Stimulated activated CD4-positive, alpha-beta T cell treated with anti-CD3 and anti-CD28 coated beads, Interleukin-1b, Interleukin-23, amount 100 ng/mL, for 4 hours (primary cell): ENCODE measurements at places on chromosomes 7 and 10.

GRCh38 chr7:106371629-106372028 lies 86.8 kb upstream of the NAMPT start:
- no peak for DNase-seq

DNA sequence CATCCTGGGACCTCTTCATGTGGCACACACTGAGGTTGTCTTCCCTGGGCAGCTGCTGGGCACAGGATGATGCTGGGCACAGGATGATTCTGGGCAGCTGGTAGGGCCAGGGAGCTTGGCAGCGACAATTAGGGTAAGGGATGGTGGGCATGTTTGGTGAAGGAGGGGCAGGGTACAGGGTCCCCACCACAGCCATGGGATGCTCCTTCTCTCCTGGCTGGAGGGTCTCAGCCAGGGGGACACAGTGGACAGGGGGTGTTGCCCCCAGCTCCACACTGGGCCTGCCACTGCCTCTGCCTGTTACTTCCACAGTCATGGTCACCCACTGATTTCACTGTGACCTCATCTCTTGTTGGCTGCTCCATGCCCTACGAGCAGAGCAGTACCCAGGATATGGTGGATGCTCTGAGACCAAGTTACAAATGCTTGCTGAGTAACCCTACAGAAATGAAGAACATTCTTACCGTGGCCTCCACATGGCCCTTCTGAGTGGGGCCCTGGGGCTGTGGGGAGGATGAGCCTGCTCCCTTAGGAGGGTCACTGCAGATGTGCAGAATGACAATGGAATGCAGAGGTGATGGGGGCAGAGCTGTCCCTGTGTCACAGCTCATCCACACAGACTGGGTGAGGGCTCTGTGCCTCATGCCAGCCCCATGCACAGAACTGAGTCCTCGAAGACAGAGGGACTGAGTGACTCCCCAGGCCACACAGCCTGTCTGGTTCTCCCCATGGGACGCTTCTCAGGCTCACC lies 28.4 kb upstream of the RET start:
- no peak for DNase-seq

GRCh38 chr7:155804897-155805825 lies 7.1 kb downstream of the SHH start:
- DNase-seq: peak; percentile 27

DNA sequence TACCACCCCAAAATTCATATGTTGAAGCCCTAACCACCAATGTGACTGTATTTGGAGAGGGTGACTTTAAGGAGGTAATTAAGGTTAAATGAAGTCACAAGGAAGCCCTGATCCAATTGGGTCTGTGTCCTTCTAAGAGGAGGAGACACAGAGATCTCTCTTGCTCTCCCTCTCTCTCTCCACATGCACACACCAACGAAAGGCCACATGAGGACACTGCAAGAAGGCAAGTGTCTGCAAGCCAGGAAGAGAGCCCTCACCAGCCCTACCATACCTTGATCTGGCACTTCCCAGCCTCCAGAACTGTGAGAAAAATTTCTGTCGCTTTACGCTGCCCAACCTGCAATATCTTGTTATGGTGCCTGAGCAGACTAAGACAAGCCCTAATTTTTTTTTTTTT lies 56.0 kb upstream of the NEBL start:
- DNase-seq: no peak

- DNase-seq: no peak
Observed at GRCh38 chr10:52738951-52739350, 33.6 kb downstream of the MBL2 start.

GRCh38 chr7:100093054-100093453 lies 4.3 kb downstream of the COPS6 start:
- no peak for DNase-seq

- DNase-seq: no peak
Observed at GRCh38 chr10:33492701-33493345, 158.4 kb upstream of the NRP1 start.

DNA sequence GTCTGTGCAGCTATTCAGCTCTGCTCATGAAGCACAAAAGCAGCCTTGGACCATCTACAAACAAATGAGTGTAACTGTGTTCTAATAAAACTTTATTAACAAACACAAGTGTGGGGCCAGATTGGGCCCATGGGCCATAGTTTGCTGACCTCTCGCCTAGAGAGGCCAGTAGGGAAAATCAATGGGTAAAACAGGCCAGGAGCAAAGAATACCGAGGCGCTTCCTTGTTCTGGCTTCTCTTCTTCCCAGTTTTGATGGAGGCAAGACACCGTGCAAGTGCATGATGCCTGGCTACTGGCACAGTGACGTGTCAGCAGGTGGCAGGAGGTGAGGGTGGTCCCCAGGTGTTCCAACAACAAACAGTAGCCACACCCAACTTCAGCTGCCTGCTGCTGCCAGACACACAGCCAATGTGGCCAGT lies 94.3 kb upstream of the SDK1 start:
- DNase-seq: no peak

DNA sequence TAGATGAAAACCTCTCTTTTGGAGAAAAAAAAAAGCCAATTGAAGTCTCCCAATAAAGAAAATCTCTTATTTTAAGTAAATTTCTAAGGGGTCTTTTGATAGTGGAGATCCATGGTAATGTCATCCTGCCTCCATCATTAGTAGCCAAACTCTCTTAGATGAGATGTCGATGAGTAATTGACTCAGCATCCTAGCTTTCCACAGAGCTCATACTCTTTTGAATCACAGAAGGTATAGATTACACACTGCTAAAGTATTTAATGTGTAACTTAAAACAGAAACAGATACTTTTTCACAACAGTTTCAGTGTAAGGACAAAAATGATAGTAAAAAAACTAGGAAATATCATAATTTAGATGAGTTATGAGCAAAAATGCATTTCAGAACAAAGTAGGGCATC lies 19.4 kb downstream of the MAGI2 start:
- no peak for DNase-seq

DNA sequence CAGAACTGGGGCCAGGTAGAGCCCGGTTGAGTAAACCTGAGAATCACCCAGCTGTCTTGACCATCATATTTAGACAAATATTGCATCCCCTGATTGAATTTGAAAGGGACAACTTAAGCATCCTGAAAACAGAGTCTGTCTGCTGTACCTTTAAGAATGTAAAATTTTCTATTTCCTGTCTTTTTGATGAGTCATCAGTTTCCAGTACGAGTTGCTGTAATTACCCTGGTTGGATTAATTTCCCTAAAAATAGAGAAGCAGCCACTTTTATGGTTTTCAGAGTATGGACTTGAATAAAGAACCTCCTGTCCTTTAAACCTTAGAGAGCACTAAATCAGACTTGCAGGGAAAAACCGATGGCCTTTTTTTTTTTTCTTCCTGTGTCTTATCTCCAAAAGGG lies 164.6 kb upstream of the SH2B2 start:
- DNase-seq: no peak

DNA sequence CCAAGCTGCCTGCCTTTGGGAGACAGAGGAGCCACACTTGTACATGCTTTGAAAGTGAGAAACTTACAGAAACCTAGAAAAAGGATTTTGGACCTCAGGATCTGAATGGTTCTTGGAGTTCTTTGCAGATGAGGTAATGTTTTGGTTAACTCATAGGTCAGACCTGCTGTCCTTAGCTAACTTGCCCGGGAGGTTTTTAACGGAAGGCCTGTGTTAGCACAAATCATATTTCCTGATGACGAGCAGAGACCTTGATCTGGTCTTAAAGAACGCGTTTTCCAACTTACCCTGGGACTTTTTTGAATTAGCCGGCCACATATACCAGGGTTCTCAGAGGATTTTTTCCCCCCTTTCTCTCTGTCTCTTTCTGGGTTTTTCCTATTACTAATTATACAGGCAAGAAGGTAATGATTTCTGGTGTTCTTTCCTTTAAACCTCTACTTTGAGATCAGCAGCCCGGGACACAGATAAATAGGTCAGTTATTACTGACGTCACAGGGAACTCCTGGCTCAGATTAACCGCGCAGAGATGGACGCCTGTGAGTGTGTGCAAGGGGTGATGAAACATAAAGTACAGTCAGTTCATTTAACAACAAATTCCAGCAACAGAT lies 101.7 kb upstream of the KLF6 start:
- no peak for DNase-seq

- no peak for DNase-seq
Observed at GRCh38 chr7:1533547-1534329, 3.2 kb downstream of the MAFK start.

- DNase-seq: no peak
Observed at GRCh38 chr10:36116731-36117130, 474.6 kb upstream of the FZD8 start.

GRCh38 chr10:6065406-6065805 lies 3.2 kb upstream of the IL2RA start:
- DNase-seq: no peak
